ENCODE measurements at places on chromosomes 11 and 22.

DNA sequence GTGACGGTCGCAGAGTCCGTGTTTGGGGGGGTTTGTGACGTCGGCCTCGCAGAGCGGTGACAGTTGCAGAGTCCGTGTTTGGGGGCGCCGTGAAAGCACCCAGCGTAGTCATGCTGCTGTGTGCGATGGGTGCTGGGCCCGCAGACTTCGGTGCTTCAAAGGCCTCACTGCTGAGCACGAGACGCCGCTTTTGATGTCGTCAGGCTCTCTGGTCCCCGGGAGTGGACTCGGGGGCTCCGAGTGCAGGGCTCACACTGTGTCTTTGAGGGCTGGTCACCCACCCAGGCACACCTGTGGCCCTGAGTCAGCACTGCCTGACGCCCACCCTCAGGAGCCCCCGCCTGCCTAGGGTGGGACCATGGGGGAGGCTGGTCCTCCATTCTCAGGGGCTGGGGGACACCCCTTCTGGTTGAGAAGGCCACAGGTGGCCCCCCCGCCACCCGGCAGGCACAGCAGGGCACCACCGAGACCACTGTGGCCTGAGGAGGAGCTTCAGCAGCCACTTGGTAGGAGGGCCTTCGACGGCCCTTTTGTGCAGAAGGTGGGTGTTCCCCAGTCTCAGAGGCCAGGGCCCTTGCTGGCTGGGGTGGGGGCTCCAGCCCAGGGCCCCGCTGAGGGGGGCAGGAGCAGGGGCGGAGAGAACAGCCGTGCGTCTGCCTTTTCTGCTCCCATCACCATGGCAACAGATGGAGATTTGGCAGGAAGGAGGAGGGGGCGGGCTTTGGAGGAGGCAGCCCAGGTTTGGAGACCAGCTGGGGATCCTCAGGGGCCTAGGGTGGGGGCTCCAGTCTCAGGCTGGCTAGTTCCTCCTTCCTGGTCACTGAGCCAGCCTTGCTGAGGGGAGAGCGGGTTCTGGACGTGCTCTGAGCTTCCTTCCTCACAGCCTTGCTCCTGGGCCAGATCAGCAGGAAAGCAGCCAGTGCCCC, 20.9 kb downstream of the BRSK2 start:
- no peak for DNase-seq

GRCh38 chr11:86442420-86442819, 67.7 kb downstream of the CCDC81 start:
- DNase-seq: no peak

DNA sequence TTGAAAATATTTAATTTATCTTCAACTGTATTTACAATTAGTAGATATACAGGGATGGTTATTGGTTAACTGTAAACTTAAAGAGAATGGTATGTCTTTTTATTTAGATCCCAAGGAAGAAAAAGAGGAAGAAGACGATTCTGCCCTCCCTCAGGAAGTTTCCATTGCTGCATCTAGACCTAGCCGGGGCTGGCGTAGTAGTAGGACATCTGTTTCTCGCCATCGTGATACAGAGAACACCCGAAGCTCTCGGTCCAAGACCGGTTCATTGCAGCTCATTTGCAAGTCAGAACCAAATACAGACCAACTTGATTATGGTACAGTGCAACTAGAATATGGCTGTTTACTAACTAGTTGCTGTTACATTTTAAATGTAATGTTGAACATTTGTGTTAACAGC, 12.7 kb upstream of the CNTF start:
- no peak for DNase-seq

DNA sequence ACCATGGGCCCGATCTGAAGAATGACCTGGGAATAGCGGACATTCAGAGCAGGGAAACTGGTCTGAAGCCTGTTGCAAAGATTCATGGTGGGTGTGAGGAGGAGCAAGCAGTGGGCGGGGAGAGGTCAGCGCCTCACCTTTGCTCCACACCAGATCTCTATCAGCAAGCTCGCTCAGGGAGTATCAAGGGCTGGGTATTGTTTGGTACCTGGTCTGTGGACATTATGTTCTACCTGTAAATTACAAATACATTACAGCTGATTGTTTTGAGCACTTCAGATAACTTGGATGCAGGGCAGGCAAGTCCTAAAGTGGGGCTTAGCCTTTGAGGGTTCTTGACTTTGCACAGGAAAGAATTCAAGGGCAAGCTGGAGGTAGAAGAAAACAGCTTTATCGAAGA, 10.8 kb upstream of the SEC14L4 start:
- DNase-seq: no peak

- DNase-seq: no peak
Observed at GRCh38 chr11:62439785-62440602, 21.2 kb downstream of the SCGB1A1 start.

GRCh38 chr11:38153985-38154384, 1555.9 kb upstream of the RAG2 start:
- no peak for DNase-seq

GRCh38 chr11:69013009-69013951, at the start of gene MRGPRF:
MRGPRF (minus strand) TSS chr11:69013246; CDS start chr11:69009901, 3,345 bp downstream.
- DNase-seq: no peak

DNA sequence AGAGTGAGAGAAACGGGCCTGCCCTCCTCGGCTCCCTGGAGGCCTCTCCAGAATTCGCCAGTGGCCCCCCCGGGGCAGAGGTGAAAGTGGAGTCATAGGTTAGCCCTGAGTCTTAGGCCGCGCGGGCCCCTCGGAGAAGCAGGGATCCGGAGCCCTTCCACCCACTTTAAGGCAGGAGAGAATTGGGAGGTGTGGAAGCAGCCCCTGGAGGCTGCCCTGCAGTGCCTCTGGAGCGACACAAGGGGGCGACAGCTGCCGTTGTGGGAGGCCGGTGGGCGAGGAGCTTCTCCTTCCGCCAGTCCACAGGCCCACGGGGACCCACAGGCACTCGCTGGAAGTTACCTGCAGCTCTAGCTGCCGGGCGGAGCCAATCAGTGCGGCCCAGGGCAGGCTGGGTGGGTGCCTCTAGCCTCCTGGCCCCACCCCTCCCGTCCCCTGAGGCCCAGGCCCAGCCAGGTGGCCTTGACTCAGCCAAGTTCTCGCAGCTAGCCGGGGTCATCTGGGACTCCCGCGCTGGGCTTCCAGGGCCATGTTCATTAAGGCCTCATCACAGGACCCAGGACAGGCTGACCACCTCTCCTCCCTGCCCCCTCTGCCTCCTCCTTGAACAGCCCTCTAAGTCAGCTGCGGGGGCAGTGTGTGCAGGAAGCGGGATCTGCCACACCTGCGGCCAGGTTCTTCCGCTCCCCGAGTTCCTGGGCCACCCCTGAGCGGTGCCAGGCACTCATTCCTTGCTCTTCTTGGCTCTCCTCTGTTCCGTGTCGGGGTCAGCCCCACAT, 5.0 kb downstream of the DGKZ start:
- DNase-seq: peak; percentile 77

- peak; percentile 48 for DNase-seq
Observed at GRCh38 chr22:17085277-17086181, 729 bp downstream of the IL17RA start.

GRCh38 chr22:27546157-27546935, 255.2 kb downstream of the MN1 start:
- no peak for DNase-seq

GRCh38 chr22:36395915-36396314, 8.1 kb upstream of the MYH9 start:
- no peak for DNase-seq

DNA sequence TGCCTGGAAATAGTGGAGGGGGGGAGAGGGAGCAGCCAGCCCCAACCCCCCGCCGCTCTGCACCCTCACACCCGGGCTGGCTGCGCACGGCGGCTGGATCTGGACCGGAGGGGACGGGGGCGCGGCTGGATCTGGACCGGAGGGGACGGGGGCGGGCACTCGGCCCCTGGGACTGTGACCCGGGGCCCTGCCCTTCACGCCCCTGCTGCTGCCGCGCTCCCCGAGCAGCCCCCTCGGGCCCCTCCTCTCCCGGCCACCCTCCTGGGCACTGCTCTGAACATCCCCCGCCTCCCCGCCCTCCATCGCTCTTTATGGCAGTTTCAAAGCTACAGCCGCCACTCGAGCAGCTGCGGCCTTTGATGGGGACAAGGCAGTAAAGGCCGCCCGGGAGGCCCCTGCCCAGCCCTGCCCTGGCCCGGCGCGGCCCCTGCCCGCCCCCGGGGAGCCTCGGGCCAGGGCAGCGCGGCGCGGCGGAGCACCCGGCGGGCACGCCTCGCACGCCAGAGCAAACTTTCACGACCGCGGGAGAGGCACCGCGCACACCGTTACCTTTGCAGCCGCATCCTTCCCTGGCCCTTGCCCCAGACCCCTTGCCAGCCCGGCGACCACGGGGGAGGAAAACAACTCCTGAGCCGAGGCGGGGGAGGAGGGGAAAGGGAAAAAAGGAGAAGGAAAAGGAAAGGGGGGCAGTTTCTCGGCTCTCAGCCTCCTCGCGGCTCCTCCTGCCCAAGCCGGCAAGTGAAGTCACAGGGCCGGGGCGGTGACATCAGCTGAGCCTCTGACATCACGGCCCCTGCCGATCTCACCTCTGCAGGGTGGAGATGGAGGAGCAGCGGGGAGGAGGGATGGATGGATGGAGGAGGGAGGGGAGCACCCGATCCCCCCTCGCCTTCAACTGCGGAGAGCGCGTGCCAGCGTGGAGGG, 13.1 kb upstream of the TCF20 start:
- peak; percentile 54 for DNase-seq

- no peak for DNase-seq
Observed at GRCh38 chr11:62409831-62410230, 9.0 kb upstream of the SCGB1A1 start.

DNA sequence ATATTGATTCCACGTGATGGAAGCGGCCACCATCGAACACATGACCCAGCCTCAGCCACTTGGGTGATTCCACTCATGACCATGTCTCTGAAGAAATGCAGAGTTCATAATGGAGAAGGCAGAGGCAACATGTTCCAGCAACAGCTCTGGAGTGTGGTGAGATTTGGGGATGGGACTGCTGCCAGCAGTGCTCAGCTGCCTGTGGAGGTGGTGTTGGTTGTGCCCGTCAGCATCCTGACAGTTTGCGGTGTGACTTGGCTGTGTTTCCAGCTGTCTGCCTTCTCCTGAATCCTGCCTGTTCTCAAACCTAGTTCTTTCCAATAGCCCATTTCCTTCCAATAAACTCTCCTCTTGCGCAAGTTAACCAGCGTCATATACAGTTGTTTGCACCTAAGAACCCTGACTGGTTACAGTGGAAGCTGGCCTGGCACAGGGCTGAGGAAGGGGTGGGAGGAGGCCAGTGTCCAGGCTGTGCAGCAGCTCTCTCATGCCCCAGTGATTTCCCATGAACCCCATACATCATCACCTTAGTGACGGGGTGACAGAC, 22.0 kb upstream of the OR8B8 start:
- DNase-seq: no peak

All from stimulated activated CD4-positive, alpha-beta T cell treated with anti-CD3 and anti-CD28 coated beads, Interleukin-2, amount 100 ng/mL, for 24 hours (primary cell).